A172 (cell line): ENCODE measurements at places on chromosomes 3 and 15.
A peak's percentile ranks its signal among the peaks of the same experiment; 100 is the strongest.

GRCh38 chr3:132594498-132594897, 2.6 kb upstream of the ACKR4 start:
- no peak for DNase-seq

DNA sequence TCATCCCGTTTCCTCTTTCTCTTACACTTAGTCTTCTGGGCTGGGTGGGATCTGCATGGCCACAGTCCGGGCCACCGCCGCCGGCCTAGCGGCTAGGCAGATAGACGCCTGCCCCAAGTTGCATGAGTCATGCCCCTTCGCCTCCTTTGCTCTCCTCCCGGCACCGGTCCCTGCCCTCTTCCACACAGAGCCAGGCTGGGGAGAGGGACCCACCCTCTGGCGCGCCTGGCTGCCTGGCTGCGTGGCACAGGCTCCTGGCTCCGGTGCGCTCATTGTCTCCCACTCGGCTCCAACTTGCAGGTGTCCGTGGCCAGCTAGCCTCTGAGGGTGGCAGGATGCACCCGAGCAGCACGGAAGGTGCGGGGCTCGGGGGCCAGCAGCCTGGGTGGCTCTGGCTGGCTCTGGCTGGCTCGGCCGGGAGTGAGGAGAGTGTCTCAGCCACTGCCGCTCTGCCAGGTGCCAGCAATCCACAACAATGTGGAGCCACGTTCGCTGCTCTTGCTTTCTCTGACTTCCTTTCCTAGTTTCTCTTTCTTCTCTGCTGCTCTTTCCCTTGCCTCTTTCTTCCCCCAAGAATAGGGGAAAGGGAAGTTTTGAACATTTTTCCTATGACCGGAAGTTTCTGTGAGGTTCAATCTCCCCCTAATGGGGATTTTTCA, 22.4 kb upstream of the MTHFS start:
- no peak for DNase-seq

DNA sequence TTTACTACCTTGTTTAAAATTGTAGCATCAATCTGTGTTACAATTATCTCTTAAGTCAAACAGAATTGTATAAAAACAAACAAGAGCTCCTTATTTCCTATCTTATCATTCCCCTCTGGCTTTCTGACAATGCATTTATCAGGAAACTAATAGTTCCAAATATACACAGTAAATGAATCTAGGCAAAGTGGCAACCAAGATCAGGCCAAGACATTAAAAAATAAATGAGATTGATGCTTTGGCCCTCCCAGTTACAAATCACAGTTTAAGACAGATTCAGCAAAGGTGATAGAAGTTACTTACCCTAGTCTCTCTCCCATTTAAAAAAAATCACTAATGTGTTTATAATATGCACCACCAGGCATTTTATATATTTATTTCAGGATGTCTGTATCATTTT, 236.7 kb downstream of the EPHA3 start:
- no peak for DNase-seq

- no peak for DNase-seq
Observed at GRCh38 chr3:162699291-162699690, 1202.7 kb downstream of the OTOL1 start.

DNA sequence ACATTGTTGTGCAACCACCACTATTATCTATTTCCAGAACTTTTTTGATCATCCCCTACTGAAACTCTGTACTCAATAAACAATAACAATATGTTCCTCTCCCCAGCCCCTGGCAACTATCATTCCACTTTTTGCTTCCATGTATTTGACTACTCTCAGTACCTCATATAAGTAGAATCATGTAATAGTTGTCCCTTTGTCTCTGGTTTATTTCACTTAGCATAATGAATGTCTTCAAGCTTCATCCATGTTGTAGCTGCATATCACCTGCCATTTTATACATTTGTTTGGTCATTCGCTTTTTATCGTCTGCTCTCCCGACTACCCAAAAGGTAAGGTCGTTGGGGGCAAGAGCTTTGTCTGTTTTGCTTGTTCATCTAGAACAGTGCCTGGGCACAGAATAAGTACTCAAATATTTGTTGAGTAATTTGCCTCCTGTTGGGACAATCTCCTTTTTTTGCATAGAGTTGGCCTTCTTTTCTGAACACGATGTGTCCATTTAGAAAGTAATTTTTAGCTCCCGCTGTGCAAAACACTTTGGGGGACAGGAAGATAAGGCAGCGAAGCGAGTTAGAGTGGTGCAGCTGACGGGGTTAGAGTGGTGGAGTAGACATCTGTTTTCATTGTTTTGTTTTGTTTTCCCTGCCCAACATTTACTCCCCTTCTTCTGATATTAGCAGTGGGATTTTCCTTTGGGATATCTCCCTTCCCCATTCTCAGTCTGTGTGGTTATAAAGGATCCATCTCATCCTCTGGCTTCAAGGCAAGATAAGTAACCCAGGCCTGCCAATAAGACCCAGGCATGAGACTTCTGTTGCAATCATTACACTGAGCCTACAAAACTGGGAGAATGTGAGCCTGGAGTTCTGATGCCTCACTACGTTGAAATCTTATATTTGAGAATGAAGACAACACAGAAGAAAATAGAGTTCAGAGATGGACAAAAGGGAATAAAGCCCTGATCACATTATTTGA, 83.4 kb upstream of the RNU6-1 start:
- no peak for DNase-seq

DNA sequence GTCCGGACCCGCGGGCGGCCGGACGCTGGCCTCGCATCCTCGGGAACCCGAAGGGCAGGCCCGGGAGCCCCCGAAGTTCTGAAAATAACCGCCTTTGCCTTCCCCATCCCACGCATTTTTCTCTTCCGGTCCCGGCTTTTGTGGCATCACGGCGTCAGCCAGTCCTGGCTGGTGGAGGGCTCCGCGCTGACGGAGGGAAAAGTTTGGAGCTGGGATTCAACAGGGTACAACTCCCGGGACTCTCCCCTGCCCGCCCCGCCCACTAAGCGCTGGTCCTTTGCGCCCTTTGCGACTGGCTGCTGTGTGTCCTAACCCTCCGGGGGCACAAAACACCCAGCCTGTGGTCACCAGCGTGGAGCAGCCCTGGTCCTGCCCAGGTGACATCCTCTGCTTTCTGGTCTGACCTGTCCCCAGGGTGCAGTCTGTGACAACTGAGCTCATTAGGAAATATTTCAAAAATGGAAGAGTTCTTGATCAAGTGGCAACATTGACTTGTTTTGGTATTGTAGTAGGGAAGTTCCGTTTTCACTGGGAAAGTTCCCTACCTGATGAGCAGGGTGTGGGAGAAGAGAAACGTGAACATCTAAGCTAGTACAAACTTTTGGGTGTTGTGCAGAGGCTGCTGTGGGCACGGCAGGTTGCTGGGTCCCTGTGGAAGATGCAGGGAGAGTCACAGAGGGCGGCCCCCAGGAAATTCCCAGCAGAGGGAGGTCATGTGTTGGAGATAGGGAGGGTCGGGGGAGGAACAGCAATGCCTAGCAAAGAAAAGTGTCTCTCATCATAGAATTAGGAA, 775 bp downstream of the ARNT2 start:
- peak; percentile 25 for DNase-seq

- no peak for DNase-seq
Observed at GRCh38 chr3:62214850-62215249, 158.5 kb downstream of the FEZF2 start.

DNA sequence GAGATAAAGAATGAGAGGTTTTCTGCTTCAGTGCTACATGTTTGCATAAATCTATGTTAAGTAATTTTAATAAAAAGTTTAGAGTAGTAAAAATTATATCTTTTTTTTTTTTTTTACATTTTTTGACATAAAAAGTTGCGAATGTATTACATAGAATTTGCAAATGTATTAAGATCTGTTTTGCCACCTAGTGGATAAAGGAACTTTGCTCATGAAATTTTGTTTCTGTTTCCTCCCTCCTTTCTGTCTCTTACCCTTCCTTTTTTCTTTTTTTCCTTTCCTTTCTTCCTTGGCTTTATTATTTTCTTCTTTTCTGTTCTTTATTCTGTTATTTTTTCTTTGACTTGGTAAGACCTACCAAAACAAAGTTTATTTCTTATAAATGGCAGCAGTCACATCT, 58.5 kb upstream of the UTS2B start:
- no peak for DNase-seq
